ENCODE measurements at places on chromosomes 1 and 21. TPM values are rescaled to one million over a fixed set of nuclear protein-coding genes. Genes with fewer than 3 reads are reported as not detected.

DNA sequence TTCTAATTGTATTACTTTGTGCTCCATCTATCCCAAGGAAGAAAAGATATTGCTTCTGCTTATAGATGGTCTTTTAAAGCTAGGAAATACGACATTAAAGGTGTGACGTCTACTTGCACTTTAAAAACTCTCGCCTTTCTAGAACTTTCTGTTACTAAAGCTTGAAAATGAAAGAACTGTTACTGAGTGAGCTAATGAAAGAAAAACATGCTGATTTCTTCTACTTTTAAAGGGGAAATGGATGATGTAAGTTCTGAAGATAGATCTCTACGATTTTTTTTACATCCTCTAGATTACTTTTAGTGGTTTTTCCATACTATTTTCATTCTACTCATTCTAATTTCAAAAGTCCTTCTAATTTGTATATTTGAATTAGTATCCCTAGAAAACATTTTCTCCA is 387.5 kb downstream of the USP25 start:
- DNase-seq, result no peak

DNA sequence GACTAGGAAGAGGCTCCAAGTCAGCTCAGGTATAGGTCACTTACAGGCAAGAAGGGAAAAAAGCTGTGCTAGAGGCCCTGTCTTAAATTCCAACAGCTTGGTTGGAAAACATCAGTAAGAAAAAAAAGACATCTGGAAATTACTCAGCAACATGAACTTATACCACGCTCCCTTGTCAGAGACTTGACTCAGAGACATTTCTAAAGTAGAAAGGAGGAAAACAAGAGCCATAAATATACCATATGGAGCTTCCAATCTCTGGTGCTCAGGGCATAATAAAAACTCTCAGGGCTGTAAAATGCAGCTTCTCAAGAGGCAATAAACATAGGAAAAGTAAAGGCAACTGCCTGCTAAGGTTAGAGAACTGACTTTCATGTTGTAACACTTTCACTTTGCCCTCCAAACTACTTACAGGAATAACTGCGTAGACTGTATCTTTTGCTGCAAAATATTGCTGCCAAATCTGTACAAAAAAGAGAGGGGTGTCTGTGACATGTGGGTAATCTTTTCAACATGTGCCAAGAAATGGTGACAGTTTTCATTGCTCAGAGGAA is 14.7 kb downstream of the ATPAF1 start:
- DNase-seq, result no peak

ENO1 gene
- 744 TPM for total RNA-seq

GRCh38 chr1:225949041-225949440 is 8.0 kb upstream of the LEFTY2 start:
- DNase-seq, result no peak

DNA sequence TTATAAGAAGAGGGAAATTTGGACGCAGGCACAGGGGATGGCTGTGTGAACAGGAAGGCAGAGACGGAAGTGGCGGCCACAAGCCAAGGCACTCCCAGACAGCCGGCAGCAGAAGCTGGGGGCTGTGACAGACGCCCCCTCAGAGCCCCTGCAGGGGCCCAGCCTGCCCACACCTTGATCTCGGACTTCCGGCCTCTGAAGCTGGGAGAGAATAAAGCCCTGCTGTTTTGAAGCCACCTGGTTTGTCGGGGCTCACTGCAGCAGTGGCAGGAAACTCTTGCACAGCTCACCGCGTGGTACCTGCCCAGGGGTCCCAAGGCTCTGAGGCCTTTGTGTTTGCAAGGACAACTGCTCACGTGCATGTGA is 13.7 kb downstream of the MEGF6 start:
- DNase-seq, result peak; percentile 42

- no peak for DNase-seq
Measured at GRCh38 chr1:110672753-110673108, 2.0 kb downstream of the KCNA3 start.

ERMAP gene
- total RNA-seq, result 21.1 TPM

DNA sequence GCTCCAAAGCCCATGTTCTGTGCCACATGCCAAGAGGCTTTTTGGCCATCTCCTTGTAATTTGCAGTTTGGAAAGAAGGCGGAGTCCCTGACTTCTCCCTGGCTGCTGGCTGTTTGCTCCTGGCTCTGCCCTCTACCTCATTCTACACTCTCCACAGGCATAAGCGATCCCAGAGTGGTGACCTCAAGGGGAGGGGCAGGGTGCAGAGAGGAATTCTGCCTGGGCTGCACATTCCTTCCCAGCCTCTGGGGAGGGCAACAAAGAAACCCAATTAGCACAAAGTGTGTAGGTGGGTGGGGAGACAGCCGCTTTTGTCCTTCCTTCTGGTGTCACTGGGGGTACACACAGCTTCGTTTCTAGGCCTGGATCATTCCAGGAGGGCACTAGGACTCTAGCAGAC is 95.3 kb downstream of the HIVEP3 start:
- peak; percentile 51 for DNase-seq

FAM229A gene
- 43.0 TPM for total RNA-seq

- DNase-seq, result peak; percentile 91
Measured at GRCh38 chr1:32539584-32540571, 651 bp downstream of the ZBTB8A start.

KRTAP11-1 gene
- not detected for total RNA-seq

- DNase-seq, result no peak
Measured at GRCh38 chr1:65681096-65681495, 111.6 kb upstream of the PDE4B start.

- no peak for DNase-seq
Measured at GRCh38 chr1:44501047-44501890, 96.2 kb downstream of the RNF220 start.

- no peak for DNase-seq
Measured at GRCh38 chr1:111618081-111618480, 1.5 kb upstream of the RAP1A start.

- peak; percentile 35 for DNase-seq
Measured at GRCh38 chr1:24562625-24563024, 6.7 kb downstream of the NCMAP start.

FCRL1 gene
- total RNA-seq, result 3.2 TPM

DNA sequence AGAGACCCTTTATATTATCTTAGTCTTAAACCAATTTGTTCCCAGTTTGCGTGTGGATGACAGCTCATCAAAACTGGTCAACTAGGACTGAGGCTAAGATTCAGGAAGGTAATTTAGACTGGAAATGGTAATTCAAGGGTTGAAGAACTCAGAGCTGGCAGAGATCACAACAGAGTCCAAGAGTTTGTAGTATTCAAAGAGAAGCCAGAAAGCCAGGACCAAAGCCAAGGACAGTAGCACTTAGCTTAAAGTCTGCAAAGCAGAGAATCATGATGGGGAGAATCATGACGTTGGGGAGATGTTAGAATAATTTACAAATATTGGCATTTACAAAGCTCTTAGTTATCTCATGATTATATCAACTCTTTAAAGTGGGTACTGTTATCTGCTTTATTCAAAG is 32.6 kb downstream of the RNF11 start:
- DNase-seq, result no peak

GRCh38 chr21:39511102-39511501 is 59.3 kb downstream of the SH3BGR start:
- DNase-seq, result no peak

LEPR gene
- total RNA-seq, result 12.8 TPM

DNA sequence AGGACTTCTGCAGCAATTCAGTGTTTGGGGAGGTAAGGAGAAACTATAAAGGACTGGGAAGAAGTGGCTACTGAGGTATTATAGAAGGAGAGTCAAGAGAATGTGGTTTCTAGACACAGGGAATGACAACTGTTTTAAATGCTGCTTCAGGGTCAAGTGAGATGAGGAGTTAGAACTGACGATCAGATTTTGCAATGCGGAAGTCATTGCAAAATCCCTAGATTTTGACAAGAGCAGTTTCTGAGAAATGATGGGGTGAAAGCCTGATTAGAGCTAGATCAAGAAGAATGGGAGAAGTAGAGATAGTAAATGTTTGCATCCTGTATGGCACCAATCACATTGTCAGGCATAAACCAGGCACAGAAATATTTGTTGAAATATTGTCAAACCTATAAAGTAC is 4.7 kb upstream of the TSNAX start:
- DNase-seq, result no peak

GJA9 gene
- not detected for total RNA-seq

- DNase-seq, result no peak
Measured at GRCh38 chr21:29208682-29209059, 78.2 kb downstream of the MAP3K7CL start.

NBPF4 gene
- total RNA-seq, result not detected

DNA sequence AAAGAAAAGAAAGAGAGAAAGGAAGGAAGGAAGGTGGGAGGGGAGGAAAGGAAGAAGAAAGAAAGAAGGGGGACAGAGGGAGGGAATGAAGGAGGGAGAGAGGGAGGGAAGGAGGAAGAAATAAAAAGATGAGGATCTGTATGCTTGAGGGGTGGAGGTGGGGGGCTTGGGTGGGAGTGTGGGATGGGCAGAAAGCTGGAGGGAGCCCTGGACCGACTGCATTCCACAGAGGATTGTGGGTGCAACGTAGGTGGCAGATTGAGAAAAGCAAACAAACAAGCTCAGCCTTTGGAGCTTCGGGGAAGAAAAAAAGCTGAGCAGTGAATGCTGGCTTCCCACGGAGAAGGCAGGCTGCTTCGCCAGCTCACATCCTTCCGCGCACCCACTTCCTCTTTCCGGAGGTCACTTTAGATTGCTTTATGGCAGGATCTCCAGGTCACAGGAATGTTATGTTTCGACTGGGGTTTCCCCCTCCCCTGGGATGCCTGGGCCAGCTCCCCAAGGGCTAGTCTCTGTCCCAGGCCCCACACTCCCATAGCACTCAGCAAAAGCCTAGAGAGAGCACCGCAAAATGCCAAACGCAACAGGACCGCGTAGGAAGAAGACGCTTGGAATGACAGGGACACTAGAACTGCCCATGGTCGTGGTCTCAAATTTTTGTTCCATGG is 20.7 kb upstream of the LGALS8 start:
- DNase-seq, result no peak

SRGAP2 gene
- 59.5 TPM for total RNA-seq

GRCh38 chr1:80163686-80164085 is 1157.2 kb upstream of the ADGRL4 start:
- DNase-seq, result no peak
